Stimulated activated CD8-positive, alpha-beta memory T cell treated with anti-CD3 and anti-CD28 coated beads, Interleukin-15, amount 100 ng/mL, for 24 hours (primary cell): ENCODE measurements at places on chromosomes 1 and 21.

- DNase-seq: no peak
These were observed 59.7 kb downstream of the DESI2 start for GRCh38 chr1:244712669-244713068.

- DNase-seq: no peak
These were observed 16.6 kb downstream of the CACNA1S start for GRCh38 chr1:201095581-201095980.

DNA sequence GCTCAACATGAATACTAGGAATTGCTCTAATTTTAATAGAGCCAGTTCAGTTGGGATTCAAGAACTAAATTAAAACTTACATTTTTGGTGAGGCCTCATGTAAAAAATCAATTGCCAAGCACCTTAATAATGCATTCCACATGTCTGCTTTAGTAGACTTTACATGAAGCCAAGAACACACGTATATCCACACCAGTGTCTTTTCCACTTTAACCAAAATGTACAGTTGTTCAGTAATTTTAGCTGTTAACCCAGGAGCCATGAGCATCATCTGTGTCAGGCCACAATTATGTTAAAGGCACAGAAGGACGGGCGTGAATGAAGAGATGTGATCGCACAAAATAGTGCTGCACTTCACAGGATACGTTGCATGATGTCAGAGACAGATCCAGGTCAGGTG lies 136.7 kb downstream of the TLR5 start:
- DNase-seq: no peak

GRCh38 chr1:54227091-54227602 lies 27.2 kb downstream of the MRPL37 start:
- no peak for DNase-seq

- DNase-seq: no peak
These were observed 40.8 kb downstream of the RGL1 start for GRCh38 chr1:183845681-183846080.

DNA sequence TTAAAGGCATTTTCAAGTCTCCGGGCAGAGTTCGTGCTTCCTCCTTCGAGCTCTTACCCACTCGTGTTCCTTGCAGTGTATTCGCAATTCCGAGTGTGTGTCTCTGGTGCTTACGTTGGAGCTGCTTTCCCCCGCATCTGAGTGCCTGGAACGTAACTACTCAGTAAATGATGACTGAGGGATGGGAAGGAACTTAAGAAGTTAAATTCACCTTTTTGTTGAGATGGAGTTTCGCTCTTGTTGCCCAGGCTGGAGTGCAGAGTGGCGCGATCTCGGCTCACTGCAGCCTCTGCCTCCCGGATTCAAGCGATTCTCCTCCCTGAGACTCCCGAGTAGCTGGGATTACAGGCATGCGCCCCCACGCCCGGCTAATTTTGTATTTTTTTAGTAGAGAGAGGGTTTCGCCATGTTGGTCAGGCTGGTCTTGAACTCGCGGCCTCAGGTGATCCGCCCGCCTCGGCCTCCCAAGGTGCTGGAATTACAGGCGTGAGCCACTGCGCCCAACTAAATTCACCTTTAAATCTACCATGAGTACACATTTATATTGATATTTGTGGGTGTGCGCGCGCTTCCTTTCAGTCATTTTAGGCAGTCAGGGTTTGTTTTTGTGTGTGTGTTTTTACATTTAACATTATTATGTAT lies 837 bp downstream of the NDUFS5 start:
- no peak for DNase-seq

- DNase-seq: no peak
These were observed 31.6 kb downstream of the EEIG2 start for GRCh38 chr1:108591466-108591865.

GRCh38 chr1:74586253-74586897 lies 74.0 kb upstream of the LRRC53 start:
- DNase-seq: no peak
